Heart right ventricle (tissue), 16 donors: ENCODE measurements at places on chromosomes 13 and 19. TPM values are rescaled to one million over a fixed set of nuclear protein-coding genes. Genes with fewer than 3 reads are reported as not detected.

The EEF2 gene
- total RNA-seq, result 2,887 TPM

The SHD gene
- 0.17 TPM for total RNA-seq

The SCEL gene
- not detected for total RNA-seq

The C1QTNF9B gene
- total RNA-seq, result 0.44 TPM

The HCST gene
- total RNA-seq, result 5.4 TPM

The UPK1A gene
- total RNA-seq, result not detected

- DNase-seq, result no peak
- H3K36me3 ChIP-seq, result no peaks in the 10 kb centered on the region
Measured at GRCh38 chr13:26948353-26948752, 187.8 kb upstream of the GPR12 start.

DNA sequence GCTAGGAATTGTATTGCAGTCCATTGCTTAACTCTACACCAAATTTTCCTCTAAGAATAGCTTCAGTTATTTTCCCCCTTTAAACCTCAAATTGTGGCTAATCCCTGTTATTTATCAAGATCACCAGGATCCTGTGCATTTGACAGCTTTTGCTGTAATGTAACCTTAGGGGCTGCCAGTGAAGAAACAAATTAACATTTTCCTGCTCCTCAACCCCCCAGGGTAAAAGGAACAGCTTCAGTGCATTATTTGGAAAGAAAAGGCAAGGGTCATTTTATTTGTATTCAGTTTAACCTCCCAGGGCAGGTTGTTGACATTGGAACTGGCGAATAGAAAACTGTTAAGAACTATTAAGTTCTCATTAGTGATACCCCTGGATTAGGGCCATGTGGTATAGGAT, 57.0 kb downstream of the PCDH20 start:
- no peak for DNase-seq
- H3K27me3 ChIP-seq, result no peaks in the 10 kb centered on the region
- no peaks in the 10 kb centered on the region for H3K36me3 ChIP-seq

- H3K27ac ChIP-seq, result no peak overlapping the region
- no peak overlapping the region for H3K4me3 ChIP-seq
- peaks cover 6% of the 10 kb centered on the region for H3K4me1 ChIP-seq
- H3K36me3 ChIP-seq, result no peaks in the 10 kb centered on the region
- H3K27me3 ChIP-seq, result no peaks in the 10 kb centered on the region
Measured at GRCh38 chr13:44667943-44668342, 91.8 kb upstream of the TSC22D1 start.

DNA sequence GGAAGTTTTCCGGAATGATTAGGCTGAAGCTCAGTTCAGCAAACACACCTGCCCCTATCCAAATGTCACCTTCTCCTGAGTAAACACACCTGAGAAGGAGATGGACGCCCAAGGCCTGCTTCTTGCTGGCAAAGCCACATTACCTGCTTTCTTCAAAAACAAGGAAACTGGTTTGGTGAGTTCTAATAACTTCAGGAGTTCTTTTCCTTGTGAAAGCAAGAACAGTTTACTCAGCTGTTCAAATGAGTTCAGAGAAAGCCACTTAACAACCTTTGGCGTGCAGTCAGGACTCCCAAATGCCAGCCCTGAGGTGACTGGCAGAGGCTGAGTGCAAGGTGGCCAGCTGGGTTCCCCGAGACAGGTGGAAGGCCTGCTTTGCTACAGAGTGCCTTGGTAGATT, 160.5 kb downstream of the STK24 start:
- H3K36me3 ChIP-seq, result peaks cover 56% of the 10 kb centered on the region
- no peak for DNase-seq
- H3K27ac ChIP-seq, result no peak overlapping the region
- no peaks in the 10 kb centered on the region for H3K27me3 ChIP-seq
